ENCODE measurements at places on chromosomes 6 and 20.

DNA sequence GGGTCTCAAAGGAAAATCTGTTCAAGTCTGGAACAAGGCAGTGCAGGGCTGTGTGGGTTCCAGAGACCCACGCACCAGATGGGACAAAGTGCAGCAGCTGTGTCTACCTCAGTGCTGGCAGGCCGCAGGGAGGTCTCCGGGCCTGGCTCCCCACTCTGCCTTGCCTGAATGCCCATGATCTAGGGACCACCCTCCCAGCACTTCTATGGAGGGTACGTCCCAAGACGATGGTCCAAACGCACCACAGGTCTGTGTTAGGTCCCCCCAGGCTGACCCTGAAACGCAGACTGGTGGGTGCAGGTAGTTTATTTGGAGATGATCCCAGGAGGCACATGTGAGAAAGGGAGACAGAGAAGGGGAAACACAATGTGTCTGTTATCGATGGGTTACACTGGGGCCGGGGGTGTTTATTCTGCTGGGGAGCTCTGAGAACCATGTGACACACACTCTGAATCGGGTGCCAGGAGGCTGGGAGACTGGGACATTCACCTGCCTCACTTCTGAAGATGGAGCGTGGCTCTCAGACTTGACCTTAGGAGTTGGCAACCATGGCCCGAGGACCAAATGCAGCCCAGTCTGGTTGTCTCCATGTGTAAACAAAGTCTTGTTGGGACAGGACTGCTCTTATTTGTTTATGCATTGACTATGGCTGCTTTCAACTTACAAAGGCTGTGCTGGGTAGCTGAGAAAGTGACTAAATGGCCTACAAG lies 21.7 kb downstream of the CST9L start:
- DNase-seq, result no peak

DNA sequence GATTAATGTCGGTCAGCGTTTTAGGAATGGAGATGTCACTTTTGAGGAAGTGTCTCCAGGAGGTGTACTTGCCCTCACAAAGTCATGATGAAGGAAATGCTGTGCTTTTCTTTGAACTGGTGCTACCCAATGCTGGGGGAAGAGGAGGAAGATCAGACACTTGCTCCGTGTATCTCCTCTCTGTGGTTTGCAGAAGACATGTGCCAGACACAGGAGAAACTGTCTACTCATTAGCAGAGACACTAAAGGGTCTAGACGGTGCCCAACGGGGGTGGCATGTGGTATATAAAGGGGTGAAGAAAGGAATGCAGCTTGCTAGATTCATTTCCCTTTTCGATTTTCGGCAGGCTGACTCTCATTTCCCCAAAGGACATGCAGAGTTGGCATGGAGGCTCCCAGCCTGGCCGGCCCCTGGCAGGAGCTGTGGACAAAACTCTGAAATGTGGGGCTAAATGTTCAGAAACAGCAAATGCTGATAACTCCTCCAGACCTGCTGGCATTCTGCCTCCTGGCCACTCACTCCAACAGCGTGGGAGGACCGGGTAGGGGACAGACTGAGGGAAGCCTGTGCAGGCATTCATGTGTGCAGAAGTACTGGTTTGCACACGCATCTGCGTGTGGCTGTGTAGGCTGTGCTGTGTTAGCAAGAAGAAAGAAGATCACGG lies 59.6 kb upstream of the QKI start:
- DNase-seq, result peak; percentile 30

GRCh38 chr20:16129411-16129810 lies 443.8 kb downstream of the KIF16B start:
- no peak for DNase-seq

DNA sequence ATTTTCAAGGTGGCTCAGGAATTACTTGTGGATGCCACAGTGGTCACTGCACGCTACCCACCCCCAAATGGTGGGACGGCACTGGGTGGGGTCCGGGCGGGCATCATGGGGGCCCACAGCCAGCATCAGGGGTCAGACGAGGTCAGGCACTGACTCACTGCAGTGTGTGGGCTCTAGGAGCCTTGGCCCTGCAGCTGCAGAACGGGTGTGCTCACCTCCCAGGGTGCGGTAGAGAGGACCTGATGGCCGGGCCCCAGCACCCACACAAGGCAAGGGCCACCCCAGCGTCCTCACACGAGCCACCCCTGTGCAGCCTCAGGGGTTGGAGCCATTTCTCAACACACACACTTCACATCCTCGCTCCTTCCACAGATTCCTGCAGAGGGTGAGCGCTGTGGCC lies 34.3 kb downstream of the KCNQ2 start:
- DNase-seq, result no peak

- no peak for DNase-seq
Observed at GRCh38 chr6:114471450-114471849, 128.6 kb upstream of the HS3ST5 start.

DNA sequence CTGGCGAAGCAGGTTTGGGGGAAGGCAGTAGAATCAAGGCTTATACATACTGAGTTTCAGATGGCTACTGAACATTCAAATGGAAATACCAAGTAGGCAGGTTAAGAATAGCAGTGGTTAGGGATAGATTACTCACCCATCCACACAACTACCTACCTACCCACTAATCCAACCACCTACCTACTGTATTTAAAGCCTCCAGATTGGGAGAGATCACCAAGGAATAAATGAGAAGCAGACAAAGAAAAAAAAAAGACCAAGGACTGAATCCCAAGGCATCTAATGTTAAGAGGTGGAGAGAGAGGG lies 68.3 kb upstream of the SMIM29 start:
- DNase-seq, result no peak

DNA sequence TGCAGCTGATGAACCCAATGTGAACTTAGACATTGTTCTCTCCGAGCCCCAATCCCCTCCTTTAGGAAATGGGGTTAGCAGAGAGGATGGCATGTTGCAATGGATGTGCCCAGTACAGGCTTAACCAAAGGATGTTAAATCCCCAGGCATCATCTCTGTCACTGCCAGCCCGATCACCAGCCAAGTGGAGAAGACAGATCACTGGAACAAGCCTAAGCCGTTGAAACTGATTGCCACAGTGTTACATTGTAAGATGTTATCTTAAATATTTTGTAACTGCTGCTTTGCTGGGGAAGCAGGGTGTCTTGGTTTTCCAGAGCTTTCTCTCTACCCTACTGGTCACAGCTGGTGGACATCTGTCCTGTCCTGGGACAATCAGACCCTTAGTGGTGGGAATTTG lies 783.4 kb upstream of the CHD6 start:
- no peak for DNase-seq

DNA sequence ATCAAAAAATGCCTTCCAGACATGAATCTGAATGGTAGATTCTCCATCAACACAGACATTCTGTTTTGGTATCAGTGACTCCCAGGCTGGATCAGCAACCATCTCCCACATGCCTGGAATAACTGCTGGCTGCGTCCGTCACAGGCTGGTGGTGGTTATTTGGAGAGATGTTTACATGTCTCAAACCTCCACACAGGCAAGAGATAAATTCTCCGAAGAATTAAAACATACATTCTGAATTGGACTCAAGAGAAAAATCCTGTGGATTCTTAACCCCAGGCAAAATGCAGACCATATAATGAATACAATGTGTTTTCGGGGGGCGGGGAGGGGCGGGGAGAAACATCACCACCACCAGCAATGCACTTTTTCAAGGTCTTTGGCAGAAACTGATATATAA lies 108.2 kb downstream of the THBS2 start:
- DNase-seq, result no peak

- no peak for DNase-seq
Observed at GRCh38 chr6:26202811-26203583, 115.8 kb downstream of the HFE start.

GRCh38 chr6:52516269-52516668 lies 60.6 kb downstream of the TRAM2 start:
- DNase-seq, result no peak

DNA sequence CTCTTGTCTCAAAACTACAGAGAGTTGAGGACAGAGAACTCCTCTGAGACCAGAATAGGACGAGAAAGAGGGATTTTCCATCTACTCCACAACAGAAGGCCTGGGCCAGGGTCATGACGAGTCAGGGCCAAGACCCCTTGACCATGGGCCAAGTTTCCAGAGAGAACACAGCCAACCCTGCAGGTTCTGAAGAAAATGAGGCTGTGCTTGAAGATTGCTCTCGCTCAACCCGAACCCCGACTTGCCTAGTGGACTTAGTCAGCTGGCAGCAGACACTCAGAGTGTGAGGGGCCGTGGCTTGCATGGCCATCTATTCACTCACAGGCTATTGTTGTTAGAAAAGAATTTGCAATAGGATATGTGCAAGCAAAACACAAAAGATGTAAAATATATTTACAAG lies 54.5 kb downstream of the TMEM242 start:
- no peak for DNase-seq

- DNase-seq, result no peak
Observed at GRCh38 chr20:5031206-5031557, 29.9 kb upstream of the SLC23A2 start.

- no peak for DNase-seq
Observed at GRCh38 chr6:10403385-10404106, 11.3 kb downstream of the TFAP2A start.

DNA sequence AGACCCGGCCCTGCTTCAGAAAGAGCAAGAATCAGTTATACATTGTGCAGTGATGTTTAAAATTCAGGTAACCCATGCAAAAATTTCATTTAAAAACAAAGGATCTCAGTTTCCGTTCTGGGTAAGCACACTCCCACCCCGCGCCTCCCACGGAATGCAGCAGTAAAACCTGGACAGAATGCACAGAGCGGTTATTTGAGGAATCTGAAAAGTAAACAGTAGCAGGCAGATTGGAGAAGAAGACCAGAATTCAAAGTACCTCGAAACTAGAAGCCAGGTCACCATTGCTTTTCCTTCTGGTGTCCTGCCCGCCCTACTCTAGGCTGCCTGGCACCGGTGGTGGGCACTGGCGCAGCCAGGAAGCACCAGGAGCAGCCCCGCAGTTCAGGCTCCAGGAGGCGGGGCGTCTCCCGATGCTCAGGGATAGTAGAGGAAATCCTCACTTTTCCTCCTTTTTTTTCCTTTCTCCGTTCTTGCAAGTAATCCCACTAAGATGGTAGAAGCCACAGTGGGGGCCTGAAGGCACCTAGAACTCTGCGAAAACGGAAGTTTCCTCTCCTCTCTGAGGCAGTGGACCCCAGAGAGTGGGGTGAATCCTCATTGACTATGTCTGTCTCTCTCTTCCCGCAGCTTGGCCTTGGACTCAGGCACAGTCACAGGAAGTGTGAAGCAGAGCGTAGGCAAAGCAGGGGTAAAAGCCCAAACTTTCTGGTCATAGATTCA lies 28.3 kb downstream of the METTL24 start:
- DNase-seq, result no peak

- no peak for DNase-seq
Observed at GRCh38 chr20:21508230-21509078, 5.4 kb downstream of the NKX2-2 start.

DNA sequence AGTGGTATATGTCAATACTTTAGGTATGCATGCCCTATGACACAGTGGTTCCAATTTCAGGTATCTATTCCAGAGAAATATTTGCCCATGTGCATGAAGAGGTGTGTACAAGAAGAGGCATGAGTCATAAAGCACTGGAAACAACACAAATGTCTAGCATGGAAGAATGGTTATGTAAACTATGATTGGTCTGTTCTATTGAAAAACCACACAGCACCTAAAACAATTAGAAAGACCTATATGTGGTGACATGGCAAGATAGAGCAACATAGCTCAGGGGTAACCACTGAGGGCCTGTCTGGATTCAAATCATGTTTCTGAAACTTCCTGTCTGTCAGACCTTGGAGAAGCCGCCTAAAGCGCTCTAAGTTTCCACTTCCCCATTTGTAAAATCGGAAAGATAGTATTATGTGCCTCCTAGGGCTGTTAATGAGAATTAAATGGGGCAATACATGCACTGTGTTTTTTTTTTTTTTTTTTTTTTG lies 76.0 kb upstream of the SHLD1 start:
- peak; percentile 3 for DNase-seq

GRCh38 chr6:169794317-169795055 lies 43.1 kb downstream of the ERMARD start:
- no peak for DNase-seq

- DNase-seq, result no peak
Observed at GRCh38 chr20:18166950-18167349, 29.3 kb downstream of the KAT14 start.
